ENCODE measurements at places on chromosomes 1 and 21.

GRCh38 chr21:14876524-14876840 is 188.3 kb downstream of the NRIP1 start:
- DNase-seq, result no peak

DNA sequence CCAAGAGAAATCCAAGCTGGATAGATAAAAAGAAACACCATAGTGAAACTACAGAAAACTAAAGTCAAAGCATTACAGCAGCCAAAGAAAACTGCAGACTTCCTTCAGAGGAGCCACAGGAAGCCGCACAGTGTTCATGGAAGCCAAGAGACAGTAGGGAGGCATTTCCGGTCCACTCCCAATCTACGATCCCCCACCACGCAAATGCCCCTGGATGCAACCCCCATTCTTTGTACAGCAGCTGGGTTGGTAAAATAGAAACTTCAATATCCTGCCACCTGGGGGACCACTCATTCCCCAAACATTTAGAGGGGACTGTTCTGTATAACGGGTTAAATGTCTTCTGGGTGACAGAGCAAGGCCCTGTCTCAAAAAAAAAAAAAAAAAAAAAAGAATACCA is 43.9 kb upstream of the TSPEAR start:
- DNase-seq, result no peak

- no peak for DNase-seq
Observed at GRCh38 chr1:3003039-3003940, 18.0 kb upstream of the ACTRT2 start.

- DNase-seq, result no peak
Observed at GRCh38 chr21:46017695-46018094, 36.1 kb downstream of the COL6A1 start.

GRCh38 chr1:15788624-15789301 is 18.7 kb downstream of the UQCRHL start:
- DNase-seq, result no peak

DNA sequence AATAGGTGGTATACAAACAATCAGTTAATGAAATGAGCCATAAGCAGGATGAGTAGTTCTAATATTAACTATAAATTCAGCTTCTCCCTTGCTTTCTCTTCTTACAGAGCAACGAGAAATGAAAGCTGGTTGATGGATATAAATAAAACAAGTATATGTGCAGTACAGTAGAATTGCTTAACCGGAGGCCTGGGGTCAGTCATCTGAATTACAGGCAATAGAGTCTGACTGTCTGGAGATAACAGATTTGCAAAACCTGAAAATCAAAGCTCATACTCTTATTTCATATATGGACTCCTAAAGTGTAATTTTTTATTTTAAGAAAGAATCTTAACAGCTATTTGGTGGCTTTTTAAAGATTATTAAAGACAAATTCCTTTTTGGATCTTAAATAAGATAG is 43.1 kb upstream of the SGIP1 start:
- no peak for DNase-seq

GRCh38 chr1:116855191-116855619 is 54.5 kb upstream of the PTGFRN start:
- DNase-seq, result no peak

DNA sequence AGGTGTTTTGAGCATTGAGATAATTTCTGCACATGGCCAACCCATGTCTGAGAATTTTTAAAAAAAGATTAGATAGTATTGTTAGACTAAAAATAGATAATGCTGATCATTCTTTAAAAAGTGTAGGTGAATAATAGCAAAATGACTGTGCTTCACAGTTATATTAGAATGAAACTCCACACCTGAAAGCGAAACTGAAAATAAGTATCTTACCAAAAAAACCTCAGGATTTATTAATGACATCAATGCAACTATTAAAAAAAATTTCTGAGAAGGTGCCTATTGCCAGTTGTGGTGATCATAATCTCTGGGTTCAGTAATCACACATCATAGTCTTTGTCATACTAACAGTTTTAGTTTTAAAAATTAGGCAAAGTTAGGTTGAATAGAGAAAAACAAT is 36.5 kb downstream of the PLA2G4A start:
- DNase-seq, result no peak

GRCh38 chr1:92599184-92599583 is 112.5 kb upstream of the GFI1 start:
- no peak for DNase-seq

DNA sequence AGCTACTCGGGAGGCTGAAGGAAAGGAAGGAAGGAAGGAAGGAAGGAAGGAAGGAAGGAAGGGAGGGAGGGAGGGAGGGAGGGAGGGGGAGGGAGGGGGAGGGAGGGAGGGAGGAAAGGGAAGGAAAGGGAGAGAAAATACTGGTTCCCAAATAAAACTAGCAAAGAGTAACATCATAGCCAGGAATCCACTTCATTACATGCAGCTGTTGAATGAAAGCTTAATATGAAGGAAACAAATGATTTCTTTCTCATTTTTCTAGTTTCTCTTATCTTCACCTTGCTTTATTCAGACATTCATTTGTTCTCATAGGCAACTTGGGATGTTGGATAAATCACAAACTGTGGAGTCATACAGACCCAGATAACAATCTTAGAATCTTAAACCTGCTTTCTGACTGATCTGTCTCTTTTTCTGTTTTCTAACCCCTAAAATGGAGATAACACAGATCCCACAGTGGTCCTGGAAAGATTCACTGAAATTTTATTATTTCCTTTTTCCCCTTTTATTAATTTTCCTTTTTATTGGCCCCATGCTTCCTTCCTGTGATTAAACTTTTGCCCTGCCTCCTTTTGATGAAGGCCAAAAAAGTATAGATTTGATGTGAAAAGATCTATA is 52.5 kb upstream of the USH2A start:
- no peak for DNase-seq

GRCh38 chr1:7938070-7938469 is 2.6 kb downstream of the TNFRSF9 start:
- DNase-seq, result no peak

DNA sequence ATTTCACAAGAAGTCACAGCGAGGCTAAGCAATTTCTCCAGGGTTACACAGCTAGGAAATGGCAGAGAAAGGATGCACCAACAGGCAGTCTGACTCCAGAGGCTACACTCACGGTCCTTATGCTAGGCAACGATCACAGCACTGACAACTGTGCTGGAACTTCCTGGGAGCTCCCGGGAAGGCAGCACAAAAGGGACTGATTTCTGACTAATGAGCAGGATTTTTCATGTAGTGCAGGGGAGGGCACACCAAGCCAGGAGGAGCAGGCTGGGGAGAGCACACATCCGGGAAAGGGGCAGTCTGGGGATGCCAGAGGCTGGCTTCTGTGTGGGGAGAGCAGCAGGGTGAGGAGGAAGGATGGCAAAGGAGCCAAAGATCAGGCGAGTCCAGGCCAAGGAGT is 486.7 kb downstream of the OMA1 start:
- no peak for DNase-seq

DNA sequence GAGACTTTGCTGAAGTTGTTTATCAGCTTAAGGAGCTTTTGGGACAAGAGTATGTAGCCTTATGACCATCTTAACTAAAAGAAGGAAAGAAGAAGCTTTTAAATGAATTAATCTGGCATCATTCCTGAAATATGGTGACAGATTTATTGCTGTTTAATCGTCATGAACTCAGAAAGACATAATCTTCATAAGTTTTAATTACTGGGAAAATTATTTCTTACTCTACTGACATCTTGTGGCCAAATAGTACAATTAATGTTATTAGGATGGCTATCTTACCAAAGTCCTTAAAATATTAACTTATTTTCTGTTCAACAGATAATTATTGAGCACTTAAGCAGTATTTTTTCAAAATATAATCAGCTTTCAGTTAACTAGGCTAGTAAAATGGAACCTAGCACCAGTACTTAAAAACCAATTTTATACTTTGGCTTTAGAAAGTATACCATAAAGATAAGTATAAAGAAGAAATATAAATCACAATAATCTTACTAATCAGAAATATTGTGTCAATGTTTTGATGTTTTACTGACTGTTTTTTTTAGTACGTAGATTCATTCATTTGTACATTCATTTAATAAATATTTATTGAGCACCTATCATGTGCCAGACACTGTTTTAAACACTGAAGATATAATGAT is 34.7 kb upstream of the GPR25 start:
- DNase-seq, result no peak

- DNase-seq, result no peak
Observed at GRCh38 chr1:50978852-50979781, 9.1 kb downstream of the CDKN2C start.

GRCh38 chr1:197911111-197911856 is 5.9 kb upstream of the LHX9 start:
- DNase-seq, result no peak

- no peak for DNase-seq
Observed at GRCh38 chr1:12402842-12403241, 173.0 kb downstream of the VPS13D start.

DNA sequence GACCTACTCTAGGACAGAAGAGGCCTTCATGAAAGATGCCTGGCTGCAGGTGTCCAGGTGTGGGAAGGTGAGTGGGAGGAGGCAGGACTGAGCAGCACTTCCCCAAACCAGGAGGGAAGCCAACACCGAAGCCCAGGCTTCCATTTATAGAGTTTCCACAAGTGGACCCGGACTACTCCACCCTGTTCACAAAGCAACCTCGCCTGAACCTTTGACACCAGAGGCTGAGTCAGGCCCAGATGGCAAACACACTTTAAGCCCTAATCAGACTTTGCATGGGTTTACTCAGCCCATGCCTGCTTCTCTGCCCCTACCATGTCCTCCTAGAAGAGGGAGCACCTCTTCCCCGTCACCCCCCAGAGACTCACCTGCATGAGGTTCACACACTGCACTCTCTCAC is 14.0 kb downstream of the PRR9 start:
- DNase-seq, result no peak

DNA sequence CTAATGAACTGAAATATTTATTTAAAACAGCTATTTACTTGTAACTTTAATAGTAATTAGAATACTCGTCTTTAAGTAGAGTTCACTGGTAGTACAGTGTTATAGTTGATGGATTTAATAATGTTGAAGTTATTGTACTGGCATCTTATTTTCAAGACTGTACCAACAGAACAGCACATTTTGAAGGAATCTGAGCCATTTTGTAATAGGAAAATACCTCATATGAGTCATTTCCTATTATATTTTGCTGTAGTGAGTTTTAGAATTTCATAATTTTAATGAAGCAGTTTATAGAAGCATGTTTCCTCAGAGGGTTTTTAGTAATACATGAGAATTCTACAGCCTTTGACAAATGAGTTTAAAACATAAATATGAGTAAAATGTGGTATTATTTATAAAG is 258.3 kb downstream of the OLFM3 start:
- DNase-seq, result no peak

- DNase-seq, result no peak
Observed at GRCh38 chr1:2783069-2783434, 18.4 kb downstream of the TTC34 start.

- no peak for DNase-seq
Observed at GRCh38 chr1:1358433-1359271, at the start of gene MXRA8. TSS of gene MXRA8 (minus strand) at chr1:1358555. CDS start at chr1:1358504, 51 bp downstream.

- no peak for DNase-seq
Observed at GRCh38 chr21:41526478-41527087, 18.6 kb upstream of the TMPRSS2 start.

- DNase-seq, result no peak
Observed at GRCh38 chr1:3190256-3191041, 121.4 kb downstream of the PRDM16 start.

DNA sequence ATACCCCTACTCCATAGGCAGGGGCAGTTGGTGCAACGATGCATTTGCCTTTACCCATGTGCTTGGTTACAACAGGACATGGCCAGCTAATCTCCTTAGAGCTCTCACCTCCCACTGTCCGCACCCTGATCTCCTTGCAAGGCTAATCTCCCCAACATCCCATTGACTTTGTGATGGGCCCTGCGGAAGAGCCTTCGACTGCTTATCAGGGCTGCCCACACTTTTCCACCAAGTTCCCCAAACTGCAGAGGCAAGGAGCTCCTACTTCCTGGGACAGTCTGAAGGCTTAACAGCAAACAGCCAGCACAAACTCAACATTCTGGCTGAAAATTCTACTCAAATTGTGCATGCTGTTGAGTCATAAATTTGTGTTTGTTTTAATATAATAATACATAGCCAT is 36.0 kb downstream of the C1orf94 start:
- no peak for DNase-seq

Data from activated CD8-positive, alpha-beta memory T cell treated with anti-CD3 and anti-CD28 coated beads for 1 hour (primary cell).